Stimulated activated CD8-positive, alpha-beta memory T cell treated with anti-CD3 and anti-CD28 coated beads, Interleukin-7, amount 100 ng/mL, for 4 hours (primary cell): ENCODE measurements at places on chromosomes 6 and 20.

DNA sequence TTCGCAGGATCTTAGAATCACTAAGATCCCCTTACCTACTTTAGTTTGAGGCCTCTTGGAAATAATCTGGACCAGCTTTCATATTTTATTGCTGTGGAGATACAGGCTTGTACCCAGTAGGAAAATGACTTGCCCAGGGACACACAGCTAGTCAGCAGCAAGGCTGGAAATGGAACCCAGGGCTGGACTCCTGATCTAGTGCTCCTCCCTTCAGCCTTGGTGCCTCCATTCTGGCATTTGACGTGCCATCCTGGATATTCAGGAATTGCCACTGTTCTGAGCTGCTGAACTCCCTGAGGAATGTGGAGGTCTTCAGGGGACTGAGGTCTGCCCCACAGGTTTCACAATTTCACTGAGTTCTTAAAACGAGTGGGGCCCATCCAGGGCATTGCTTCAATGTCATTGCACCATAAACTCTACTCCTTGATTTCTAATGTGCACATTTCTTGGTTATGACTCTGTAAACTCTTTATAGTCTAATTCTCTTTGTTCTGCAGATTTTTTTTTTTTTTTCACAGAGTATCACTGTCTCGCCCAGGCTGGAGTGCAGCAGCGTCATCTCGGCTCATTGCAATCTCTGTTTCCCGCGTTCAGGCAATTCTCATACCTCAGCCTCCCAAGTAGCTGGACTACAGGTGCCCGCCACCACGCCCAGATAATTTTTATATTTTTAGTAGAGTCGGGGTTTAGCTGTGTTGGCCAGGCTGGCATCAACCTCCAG is 26.7 kb upstream of the CDKN1A start:
- no peak for DNase-seq

DNA sequence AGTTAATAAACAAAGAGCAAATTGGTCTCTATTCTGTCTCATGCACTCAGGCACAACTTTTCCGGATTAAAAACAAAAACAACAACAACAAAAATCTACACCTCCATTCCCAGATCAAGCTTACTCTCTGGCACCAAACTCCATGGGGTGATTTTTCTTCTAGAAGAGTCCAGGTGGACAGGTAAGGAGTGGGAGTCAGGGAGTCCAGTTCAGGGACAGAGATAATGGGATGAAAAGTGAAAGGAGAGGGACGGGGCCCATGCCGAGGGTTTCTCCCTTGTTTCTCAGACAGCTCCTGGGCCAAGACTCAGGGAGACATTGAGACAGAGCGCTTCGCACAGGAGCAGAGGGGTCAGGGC is 437 bp upstream of the HLA-A start:
- DNase-seq, result no peak

DNA sequence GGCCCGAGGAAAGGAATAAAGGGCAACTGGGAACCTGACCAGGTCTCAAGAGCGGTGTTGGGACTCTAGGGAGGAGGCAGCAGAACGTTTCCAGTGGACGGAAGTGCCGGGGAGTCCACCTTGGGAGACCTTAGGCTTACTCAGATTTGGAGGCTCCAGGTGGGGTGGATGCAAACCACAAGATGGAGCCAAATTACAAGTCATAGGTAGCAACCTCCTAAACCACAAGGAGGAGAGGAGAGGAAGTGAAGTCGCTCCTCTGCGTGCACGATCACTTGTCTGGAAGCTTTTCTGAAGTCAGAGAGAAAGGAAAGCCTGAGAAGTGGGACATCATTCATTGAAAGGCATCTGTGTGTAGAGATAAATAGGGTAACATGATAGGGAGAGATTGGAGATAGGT is 9.3 kb downstream of the HLA-DOA start:
- no peak for DNase-seq

DNA sequence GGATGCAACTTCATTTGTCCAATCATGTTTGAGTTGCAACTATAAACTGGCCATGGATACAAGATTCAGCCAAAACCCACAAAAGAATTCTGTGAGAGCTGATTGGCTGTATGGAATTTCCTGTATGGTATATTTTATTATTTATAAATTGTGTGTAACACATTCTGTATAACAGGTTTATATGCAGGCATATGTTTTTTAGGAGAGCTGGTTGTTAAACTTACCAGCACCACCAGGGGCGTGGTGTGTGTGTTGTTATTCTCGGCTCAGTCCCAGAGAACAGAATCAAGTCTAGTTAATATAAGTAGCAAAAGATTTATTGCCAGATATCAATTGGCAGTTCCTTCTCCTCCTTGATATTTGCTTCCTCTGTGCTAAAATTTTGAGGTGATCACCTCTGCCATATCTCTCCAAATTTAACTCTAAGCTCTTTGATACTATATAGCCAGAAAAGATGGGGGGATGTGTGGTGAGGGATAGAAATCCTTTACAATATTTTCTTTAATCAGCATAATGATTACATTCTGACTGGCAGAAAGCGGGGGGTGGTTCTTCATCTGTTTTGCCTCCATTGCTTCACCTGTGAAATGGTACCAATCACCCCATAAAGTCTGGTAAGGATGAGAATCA is 22.9 kb downstream of the CNBD2 start:
- DNase-seq, result no peak

DNA sequence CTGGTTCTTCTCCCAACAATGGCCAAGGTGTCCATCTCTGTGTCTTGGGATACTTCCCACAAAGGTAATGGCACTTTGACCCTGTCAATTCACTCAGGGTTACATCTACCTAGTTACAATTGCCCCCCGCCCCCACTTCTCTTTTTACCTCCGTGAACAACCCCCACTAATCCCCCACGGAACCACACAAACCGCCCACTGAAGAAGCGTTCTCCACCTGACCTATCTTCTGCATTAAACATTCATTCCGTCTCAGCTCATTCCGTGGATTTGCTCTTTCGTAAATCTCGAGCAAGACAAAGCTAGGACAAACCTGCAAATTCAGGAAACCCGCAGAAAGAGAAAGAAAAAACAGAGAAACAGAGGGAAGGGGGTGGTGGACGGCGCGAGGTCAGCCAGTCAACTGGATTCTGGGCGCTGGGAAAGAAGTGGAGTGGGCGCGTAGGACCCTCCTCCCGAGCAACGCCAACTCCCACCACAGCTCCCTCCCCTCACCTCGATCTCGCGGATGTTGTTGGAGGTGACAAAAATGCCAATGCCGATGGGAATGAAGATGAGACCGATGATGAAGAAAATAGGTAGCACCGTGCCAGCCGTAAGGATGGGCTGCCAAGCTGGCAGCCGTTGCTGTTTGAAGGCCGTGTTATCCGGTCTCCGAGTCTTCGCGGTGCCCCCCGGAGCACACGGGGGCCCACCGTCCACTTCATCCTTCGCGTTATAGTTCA is 523 bp downstream of the TMEM30A start:
- peak; percentile 14 for DNase-seq

GRCh38 chr6:5423251-5423650 is 161.9 kb downstream of the FARS2 start:
- no peak for DNase-seq

GRCh38 chr20:63517376-63518309 is 2.9 kb upstream of the PPDPF start:
- DNase-seq, result no peak

DNA sequence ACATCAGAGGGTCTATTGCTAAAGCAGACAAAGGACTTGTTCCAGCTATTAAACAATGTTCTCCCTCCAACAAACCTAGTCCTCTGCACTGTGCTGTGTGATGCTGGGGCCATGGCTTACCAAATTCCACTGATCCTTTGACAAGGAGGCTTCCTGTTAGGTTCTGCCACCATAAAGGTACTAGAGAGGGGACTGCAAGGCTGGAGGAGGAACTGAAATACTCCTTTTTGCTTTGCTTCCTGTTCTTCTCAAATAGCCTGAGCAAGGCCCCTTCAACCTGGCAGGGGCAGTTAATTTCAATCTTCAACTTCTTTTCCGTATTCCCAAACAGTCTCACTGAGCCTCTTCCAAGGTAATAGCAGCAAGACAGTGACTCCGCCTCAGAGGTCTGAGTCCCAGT is 286.4 kb upstream of the IRAK1BP1 start:
- DNase-seq, result no peak

- DNase-seq, result no peak
These were observed 47.1 kb upstream of the TBC1D7 start for GRCh38 chr6:13375360-13375878.
